ENCODE measurements at places on chromosomes 11 and 22. TPM values are rescaled to one million over a fixed set of nuclear protein-coding genes. Genes with fewer than 3 reads are reported as not detected.
A peak's percentile ranks its signal among the peaks of the same experiment; 100 is the strongest.

- DNase-seq = no peak
These were observed 31.2 kb upstream of the SLC5A4 start for GRCh38 chr22:32286290-32286840.

DNA sequence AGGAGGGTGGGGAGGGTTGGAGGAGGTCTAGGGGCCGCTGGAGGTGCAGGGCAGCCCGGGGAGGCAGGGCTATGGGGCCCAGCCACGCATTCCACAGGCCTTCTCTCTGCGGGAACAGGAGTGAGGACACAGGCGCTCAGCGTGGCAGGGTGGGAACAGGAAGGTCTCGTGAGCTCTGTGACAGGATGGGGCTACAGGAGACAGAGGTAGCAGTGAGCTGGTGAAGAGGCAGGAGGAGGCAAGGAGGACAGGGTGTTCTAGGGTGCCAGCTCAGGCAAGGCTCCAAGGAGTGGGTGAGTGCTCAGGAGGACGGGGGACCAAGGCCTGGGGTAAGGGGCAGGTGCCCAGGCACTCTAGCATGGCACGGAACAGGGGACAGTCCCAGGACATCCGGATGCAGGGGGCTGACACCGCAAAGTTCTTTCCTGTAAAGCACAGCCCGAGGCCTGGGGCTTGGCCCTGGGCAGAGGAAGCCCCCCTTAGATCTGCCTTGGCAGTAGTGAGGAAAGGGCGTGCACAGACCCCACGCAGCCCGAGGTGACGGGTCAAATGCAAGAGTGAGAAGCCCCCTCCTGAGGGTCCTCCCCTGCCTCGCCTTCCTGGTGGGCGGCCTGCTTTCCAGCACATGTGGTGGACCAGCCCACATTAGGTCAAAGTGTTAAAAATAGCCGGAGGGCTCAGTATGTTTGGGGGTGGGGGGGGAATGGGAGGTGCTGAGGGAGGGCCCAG is 4.7 kb upstream of the NEAT1 start:
- no peak for DNase-seq

Gene FAM111B
- 2.9 TPM for total RNA-seq

GRCh38 chr22:42966497-42966896 is 48.5 kb downstream of the PACSIN2 start:
- no peak for DNase-seq

DNA sequence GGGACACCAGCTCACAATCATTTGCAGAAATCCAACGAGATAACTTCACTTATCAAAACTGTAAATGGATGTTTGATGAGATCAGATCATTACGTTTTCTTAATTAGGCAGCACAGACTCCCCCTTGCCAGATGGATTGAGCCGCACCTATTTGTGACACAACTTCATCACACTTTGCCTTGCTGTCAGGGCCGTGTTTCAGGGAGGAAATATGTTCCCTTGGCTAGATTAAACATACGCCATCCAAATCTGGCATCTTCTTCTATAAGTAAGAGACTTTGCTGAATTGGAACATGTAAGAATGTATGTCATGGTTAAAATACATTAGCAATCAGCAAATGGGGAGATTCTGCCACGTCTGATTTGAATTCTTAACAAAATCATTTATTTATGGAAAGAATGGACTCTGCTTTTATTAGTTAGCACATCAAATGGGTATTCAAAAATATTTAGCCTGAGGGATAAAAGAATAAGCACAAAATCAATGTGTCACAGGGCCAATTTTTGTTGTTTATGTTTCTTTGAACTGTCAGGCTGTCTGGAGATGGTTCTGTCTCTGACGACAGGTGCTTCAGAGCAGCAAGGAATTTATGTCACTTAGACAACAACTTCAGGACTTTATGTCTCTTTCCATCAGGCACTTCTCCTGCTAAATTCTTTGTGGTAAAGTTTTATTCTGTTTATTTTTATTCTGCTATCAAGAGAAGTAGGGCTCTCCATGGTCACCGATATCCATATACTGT is 326.1 kb upstream of the NCAM1 start:
- no peak for DNase-seq

GRCh38 chr11:78620159-78620558 is 45.5 kb upstream of the NARS2 start:
- no peak for DNase-seq

- no peak for DNase-seq
These were observed 165.0 kb downstream of the SOX6 start for GRCh38 chr11:16191212-16191867.

DNA sequence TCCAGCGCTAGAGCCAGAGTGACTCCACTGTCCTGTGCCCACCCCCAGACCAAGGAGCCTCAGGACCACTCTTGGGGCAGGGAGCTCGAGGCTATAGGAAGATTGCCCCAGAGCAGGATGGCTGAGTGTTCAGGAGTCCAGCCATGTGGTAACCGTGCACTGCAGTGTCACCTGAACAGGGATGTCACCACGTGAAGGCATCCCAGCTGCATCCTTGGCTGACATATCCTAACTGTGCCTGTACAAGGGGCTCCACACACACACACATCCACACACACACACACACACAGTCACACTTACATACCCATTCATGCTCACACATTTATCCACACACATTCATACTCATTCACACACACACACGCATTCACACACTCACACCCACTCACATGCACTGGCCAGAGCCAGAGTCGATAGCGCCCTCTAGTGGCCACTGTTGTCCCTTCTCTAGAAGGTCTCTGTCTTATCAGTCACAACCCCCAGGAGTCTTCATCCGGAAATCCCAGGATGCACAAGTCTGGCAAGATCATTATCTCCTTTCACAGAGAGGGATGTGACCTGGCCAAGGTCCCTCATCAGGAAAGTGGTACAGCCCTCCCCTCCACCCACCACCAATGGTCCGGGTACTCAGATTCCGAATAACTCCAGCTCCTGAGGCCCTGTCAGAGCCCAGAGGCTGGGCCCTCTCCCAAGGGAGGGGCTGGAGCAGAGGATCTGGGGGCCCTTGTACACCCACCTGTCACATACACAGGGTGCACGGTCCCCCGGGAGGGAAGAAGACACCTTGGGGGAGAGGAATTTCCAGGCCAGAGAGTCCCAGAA is 55.1 kb downstream of the IGLL5 start:
- peak; percentile 68 for DNase-seq

DNA sequence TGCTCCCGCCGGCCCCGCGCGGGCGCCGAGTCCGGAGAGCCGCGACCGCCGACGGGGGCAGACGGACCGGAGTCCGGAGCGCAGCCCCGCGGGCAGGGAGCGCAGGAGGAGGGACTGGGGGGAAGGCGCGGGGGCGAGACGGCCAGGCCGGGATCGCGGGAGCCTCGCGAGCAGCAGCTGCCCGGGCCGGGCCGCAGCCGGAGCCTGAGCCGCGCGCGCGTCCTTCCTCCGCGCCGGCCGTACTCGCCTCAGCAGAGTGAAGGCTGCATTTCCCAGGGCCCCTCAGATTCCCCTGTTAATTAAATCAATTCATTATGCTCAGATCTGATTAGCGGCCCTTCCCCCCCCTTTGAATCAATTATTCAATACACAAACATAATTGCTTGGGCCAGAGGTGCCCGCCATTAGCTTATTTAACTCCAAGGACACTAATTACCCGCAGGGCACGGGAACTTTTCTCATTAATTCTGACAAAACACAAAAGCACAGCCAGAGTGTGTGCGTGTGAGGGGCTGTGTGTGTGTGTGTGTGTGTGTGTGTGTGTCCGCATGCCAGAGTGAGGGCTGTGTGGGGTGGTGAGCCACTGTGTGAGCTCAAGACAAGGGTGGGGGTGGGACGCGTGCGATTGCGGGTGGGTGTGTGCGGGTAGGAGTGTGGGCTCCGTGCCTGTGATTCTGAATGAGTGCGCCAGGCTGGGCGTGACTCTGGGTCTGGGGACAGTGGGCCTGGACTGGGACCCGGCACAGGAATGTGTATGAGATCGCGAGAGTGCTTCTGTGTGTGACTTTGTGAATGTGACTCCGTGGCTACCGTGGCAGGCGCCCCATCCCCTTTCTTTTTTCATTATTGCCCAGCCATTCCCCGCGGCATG is 5.1 kb upstream of the LMO1 start:
- DNase-seq = no peak

Gene TPBGL
- total RNA-seq = 0.16 TPM

Gene MEI1
- 62.8 TPM for total RNA-seq

GRCh38 chr11:78790784-78791183 is 216.1 kb upstream of the NARS2 start:
- DNase-seq = no peak

- DNase-seq = no peak
These were observed 35.9 kb upstream of the TREH start for GRCh38 chr11:118715245-118715831.

DNA sequence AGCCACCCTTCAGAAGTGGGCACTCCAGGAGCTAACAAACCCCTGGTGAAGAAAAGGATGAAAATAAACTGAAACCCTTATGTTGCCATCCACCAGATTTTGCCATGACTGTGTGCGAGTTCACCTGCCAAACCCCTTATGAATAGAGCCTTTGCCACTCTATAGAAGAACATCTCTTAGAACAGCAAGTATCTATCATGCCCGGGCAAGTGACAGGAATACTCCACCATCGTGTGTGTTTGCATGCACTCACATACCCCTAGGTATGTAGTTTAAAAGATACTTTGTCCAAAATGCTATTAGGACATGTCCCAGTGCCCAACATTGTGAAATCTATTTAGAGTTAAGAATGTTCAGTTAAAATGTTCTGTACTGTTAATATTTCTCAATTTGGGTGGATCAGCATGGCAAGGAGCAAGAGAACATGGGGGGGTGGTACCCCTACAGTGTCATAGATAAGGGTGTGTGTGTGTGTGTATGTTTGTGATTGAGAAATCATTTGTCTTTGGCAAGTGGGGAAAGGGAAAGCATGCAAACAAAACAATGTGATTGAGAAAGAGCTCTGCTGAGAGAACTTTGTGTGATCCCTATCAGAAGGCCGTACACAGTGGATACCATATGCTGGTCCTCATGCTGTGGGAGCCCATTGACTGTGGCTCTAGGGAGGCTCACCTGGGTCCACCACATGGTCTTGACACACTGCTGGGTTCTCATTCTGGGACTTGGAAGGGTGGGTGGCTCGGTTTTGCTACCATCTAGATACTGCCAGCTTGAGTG is 94.9 kb downstream of the ZBTB16 start:
- DNase-seq = no peak

GRCh38 chr22:45529971-45530575 is 27.4 kb downstream of the FBLN1 start:
- DNase-seq = no peak
